ENCODE measurements at places on chromosomes 2 and 18.

GRCh38 chr2:44562737-44563136, 201.0 kb downstream of the CAMKMT start:
- no peak for DNase-seq

- no peak for DNase-seq
Observed at GRCh38 chr2:202564226-202564625, 70.5 kb upstream of the FAM117B start.

- no peak for DNase-seq
Observed at GRCh38 chr2:126963390-126963789, 64.7 kb downstream of the TEX51 start.

DNA sequence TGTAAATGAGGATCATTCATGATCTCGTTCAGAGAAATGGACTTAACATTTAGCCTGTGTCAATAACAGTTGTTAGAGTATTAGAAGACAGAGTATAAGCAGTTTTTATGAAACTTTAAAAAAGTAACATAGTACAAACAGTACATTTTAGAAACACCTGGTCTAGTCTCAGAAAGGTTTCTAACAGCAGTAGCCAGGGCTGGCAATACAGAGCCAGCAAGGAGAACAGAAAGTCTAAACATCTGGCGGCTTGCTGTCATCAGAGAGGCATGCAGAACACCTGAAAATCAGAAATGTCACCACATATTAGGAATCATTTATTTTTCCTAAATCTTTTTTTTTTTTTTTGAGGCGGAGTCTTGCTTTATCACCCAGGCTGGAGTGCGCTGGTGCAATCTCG, 50.1 kb downstream of the RPL31 start:
- DNase-seq: no peak

DNA sequence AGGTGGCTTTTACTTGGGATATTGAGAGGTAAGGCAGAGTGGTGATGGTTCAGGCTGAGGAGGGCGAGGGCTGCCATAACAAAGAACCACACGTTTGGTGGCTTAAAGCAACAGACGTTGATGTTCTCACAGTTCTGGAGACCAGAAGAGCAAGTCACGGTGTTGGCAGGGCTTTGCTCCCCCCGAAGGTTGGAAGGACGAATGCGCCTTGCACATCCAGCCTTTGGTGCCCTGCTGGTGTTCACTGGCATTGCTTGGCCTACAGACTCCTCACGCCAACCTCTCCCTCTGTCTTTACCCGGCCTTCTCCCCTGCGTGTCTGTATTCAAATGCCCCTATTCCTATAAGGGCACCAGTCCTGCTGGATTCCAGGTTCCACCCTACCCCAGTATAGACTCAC, 125.4 kb downstream of the TPO start:
- no peak for DNase-seq

- no peak for DNase-seq
Observed at GRCh38 chr2:156099382-156099781, 233.1 kb downstream of the NR4A2 start.

- no peak for DNase-seq
Observed at GRCh38 chr2:240921311-240921994, 15.3 kb downstream of the CROCC2 start.

DNA sequence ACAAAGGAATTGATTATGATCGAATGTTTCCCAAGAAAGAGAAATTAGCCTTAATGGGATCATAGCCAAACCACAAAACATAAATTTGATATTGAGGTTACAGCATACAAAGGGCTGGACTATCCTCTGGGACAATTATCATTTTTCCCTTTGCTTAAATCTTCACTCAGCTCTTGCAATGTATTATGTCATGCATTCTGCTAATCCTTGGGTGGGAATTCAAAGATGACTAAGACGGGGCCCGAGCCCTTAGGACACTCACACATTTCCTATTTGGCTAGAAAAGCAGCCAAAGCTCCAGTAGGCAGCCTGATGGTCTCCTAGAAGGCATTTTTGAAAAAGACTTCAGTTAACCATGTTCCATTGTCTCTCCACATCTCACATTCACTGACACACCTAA, 17.2 kb upstream of the NMI start:
- DNase-seq: no peak

- peak; percentile 52 for DNase-seq
Observed at GRCh38 chr2:8488001-8488738, 193.7 kb upstream of the ID2 start.

DNA sequence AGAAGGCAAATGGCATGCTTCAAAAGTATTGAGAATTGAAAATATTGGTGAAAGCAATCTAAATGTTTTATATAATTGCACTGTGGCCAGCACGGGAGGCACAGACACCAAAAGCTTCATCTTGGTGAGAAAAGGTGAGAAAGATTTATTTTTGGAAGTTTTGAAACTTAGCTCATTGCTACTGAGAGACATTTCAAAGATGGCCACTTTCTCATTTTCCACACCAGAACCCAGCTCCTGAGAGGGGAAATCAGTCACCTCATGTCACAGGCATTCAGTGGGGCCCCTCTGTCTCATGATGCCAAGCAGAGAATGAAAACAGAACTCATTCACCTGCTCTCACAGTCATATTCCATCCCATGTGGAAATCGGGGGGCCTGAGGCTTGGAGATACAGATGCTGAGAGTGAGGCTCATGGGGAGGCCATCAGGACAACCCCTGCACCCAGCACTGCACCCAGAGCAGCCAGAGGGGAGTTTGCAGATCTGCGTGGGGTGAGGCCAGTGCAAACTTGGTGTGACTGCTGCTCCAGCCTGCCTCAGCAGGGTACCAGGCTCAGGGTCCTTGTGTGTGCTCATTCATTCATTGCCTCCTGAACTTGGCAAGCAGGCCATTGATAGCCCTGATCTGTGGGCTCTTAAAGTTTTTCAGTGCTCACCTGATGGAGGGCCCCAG, 31.4 kb downstream of the IL18R1 start:
- DNase-seq: no peak

DNA sequence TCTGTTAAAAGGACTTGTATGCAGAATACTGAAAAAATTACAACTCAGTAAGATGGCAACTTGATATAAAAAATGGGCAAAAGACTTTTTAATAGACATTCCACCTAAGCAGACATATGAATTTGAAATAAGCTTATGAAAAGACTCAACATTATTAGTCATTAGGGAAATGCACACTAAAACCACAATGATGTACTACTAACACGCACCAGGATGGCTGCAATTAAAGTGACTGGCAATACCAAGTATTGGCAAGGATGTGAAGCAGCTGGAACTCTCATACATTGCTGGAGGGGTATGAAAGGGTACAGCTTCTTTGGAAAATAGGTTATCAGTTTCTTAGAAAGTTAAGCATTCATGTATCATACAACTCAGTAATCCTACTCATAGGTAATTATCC, 3.2 kb upstream of the ENOSF1 start:
- DNase-seq: no peak

DNA sequence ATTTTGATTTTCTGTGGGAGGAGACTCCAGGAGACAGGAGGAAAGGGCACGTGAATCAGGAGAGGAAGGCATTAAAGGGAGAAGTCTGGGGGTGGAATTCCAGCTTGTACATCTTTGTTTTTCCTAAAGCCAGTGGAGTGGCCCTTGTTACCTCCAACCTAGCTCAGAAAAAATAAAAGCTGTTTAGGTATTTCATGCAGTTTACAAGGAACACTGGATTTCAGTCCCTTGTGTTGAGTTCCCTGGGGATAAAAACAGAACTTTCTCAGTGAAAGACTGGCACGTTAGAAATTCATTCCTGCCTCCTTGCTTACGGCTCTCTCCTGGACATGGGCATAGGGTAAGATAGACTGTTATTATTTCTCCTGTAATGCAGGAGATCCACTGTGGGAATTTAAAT, 170.2 kb downstream of the ZEB2 start:
- DNase-seq: no peak

DNA sequence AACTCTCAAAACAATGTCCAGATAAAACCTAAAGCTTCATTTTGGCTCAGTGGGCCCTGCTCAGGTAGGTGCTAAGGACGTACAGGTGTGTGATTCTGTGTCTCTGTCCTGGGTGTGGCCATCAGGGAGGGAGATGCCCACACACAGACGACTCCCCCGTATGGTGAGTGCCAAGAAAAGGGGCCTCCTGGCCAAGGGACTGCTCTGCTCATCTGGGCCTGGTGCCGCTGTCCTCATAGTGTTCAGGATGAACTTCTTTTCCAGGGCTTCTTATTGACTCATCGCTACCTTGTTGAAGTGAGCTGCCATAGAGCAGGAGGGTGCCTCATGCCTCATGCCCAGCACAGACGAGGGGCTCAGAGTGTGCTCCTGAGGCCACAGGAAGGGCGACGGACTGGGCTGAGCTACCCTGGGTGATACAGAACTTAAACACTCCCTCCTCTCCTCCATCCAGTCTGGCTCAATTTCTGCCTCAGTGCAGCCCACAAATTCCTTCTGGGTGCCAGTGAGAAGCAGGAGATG, 57.8 kb downstream of the ITGB1BP1 start:
- DNase-seq: no peak

- no peak for DNase-seq
Observed at GRCh38 chr18:13570216-13570615, 156.1 kb downstream of the FAM210A start.

GRCh38 chr2:122031544-122032263, 276.3 kb downstream of the TSN start:
- peak; percentile 7 for DNase-seq

GRCh38 chr2:18276583-18277075, 283.8 kb downstream of the RDH14 start:
- no peak for DNase-seq

DNA sequence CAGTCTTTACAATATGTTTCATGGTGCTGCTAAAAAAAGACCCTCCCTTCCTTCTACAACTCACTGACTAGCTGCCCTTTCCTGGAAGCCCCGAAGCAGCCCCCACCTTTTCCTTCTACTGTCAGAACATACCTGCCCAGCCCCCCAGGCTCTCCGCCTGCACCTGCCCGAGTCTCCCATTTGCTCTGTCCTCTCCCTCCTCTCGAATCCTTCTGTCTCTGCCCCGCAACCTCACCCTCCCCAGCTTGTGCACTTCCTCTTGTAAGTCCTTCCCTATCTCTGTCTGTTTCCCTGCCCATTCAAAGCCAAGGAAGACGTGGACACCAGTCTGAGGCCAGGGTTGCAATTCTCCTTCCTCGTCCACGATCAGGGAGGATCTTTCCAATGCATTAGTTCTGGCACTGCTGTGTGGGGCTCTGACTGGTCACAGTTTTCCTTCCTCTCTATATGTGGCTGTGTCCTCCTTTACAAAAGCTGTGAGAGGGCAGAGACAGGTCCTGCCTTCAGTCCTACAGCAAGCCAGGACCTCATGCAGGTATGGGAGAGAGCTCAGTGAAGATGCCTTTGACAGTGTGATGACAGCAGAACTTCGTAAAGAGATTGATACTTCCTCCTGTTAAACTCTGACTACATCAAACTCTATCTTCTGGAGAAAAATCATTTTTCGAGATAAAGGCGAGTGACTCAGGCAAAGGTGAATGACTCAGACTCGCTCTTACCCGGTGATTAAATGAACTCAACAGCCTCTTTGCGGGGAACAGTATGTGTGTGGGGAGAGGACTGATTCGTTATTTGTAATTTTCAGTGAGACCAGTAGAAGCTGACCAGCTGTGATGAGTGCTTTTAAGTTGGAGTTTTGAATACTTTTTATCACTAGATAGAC, 14.2 kb downstream of the TNFRSF11A start:
- DNase-seq: peak; percentile 33

DNA sequence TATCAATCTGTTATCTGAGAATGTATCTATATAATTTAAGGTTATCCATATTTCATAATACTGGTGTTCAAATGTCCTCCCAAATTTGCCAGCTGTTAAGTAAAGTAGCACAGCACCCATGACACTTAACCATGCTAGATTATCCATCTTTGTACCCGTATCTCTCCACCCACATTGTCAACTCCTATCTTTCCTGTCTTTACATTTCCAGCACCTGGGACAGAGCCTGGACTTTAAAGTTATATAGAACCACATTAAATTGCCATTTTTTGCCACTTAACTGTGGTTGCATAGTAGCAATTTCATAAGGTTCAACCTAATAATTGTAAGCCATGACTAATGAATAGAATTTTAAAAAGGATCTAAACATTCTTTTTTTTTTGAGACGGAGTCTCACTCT, 226.7 kb downstream of the NCKAP5 start:
- no peak for DNase-seq

- no peak for DNase-seq
Observed at GRCh38 chr2:176872406-176872805, 340.2 kb upstream of the HNRNPA3 start.

GRCh38 chr2:176002688-176003210, 682 bp upstream of the LNPK start:
- no peak for DNase-seq

- DNase-seq: no peak
Observed at GRCh38 chr2:106278112-106278876, 84.2 kb upstream of the UXS1 start.

- no peak for DNase-seq
Observed at GRCh38 chr2:11701206-11701605, 31.2 kb upstream of the NTSR2 start.

DNA sequence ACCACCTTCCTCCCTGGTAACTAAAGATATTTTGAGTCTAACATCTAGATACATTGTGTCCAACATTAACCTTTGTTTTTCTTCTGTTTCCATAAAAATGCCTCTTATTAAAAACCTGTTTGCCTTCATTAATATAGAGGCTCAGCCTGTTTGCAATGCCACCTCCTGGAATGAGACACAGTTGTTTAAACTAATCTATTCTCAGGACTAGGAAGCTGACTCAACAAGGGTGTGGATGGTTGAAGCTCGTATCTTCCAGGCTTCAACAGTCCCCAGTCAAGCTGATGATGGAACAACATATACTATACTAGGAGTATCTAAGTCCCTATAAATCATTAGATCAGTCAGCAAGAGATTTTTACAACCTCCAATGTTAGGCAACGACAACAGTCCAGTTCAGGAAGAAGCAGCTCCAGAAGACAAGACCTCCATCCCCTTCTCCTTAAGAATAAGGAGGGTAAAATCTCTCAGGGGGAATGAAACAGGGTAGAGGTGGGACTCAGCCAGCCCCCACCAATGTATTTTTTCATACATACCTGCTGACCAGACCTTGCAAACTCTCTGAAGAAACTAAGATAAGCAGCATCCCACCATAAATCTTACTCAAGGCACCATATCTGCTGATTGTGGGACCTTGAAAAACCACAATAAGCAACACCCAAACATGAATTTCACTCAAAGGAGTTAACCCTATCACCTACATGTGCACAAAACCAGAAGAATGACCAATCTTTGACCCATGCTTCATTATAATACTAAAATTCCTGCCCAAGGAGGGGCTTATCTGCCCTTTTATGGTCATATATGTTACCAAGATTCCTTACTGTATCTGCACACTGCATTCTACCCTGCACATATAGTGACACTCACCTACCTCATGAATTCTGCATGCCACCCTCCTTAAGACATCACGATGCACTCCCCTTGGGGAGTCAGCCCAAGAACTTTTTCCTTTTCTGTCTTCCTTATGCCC, 21.4 kb downstream of the ZNF24 start:
- no peak for DNase-seq

GRCh38 chr2:205644018-205644417, 38.3 kb upstream of the NRP2 start:
- DNase-seq: no peak

GRCh38 chr18:4385876-4386275, 69.2 kb downstream of the DLGAP1 start:
- no peak for DNase-seq
